NCI-H1417 treated with DMSO at 0.1 percent for 48 hours (cell line): ENCODE measurements at places on chromosomes 12 and 14.

DNA sequence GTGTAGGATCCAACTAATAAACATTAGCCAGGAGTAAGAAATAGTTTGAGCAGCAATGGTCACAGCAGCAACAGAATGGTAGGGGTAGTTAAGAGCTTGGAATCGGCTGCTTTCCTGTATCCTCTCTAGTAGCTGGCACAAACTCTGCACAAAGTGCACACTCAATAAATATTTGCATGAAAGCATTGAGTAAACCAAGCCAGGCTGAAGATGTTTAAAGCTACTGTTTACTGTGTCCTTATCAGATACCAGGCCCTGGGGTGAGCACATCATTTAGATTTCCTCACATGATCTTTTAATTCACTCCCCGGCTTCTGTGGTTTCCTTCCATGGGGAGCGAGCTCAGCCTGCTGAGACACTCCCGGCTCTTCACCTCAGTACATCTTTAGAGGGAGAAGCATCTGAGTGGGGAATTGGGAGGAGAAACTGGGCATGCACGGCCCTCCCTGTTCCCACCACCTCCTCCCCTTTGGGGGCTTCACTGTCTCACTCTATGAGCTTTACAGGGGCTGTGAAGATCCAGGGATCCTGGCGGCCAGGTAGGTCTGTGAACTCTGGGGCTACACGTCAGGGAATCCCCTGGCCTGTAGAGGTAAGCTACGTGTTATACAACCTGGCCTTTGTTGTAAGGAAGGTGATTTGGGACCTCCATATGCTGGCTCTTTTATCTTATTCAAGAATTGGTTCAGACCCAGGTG lies 107.2 kb upstream of the VASH1 start:
- DNase-seq, result no peak

GRCh38 chr12:13595536-13596443 lies 385.6 kb downstream of the GRIN2B start:
- DNase-seq, result no peak

GRCh38 chr12:1594261-1595025 lies at the start of gene FBXL14:
FBXL14 (minus strand) TSS chr12:1594581; CDS start chr12:1594066, 515 bp downstream.
- DNase-seq, result peak; percentile 51

DNA sequence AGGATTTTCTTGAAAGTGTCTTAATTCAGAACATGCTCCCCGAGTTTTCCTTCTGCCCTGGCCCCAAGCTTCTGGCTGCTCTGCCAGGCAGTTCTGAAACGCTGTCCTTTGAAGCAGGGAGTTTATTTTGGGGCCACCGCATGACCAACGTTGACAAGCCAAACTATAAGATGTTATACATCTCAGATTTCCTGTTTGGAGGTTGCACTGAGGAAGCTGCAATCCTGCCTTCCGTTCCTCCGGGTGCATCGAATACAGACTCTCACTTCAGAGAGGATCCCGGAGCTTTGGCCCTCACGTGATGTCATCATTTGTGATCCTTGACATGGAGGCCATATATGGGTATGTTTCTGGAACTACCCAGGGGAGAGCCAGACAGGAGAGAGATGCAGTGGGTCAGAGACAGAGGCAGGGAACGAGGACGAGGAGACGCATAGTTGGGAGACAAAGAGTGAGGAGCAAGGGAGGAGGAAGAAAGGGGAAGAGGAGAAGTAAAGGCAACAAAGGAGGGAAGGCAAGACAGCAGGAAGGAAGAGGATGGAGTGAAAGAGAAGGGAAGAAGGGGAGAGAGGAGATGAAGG lies at the start of gene ASB2:
ASB2 (minus strand) TSS at position 94 of the 581 bp plus-strand sequence. CDS start 12,031 bp downstream, outside the sequence.
- no peak for DNase-seq
